ENCODE measurements at places on chromosomes 13 and 19.
A peak's percentile ranks its signal among the peaks of the same experiment; 100 is the strongest.

DNA sequence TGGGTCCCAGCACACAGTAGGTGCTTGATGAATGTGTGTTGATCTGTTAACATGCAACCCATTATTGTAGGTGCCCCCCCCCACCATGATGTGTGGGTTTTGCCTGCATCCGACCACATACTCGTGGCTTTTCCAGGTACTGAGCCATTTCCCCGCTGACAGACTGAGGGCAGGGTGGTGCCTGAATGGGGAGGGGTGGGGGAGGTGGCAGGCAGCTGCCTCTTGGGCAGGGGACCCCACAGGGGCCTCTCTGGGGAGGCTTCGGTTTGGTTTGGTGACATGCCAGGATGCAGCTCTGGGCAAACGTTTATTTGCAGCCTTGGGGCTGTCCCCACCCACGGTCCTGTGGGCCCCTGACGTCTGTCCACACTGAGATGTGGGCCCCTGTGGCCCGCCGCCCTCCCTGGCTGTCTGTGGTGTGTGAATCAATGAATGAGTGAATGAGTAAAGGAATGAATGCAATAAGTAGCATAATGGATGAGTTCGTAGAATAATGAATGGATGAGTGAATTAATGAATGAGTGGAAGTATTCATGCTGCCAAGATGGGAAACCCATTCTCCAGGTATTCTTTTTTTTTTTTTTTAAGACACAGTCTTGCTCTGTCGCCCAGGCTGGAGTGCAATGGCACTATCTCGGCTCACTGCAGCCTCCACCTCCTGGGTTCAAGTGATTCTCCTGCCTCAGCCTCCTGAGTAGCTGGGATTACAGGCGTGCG lies 9.0 kb upstream of the JUND start:
- peak; percentile 77 for DNase-seq

GRCh38 chr13:37645181-37645740 lies 46.7 kb upstream of the POSTN start:
- DNase-seq, result no peak

GRCh38 chr19:29660835-29661234 lies 4.4 kb upstream of the PLEKHF1 start:
- peak; percentile 63 for DNase-seq

DNA sequence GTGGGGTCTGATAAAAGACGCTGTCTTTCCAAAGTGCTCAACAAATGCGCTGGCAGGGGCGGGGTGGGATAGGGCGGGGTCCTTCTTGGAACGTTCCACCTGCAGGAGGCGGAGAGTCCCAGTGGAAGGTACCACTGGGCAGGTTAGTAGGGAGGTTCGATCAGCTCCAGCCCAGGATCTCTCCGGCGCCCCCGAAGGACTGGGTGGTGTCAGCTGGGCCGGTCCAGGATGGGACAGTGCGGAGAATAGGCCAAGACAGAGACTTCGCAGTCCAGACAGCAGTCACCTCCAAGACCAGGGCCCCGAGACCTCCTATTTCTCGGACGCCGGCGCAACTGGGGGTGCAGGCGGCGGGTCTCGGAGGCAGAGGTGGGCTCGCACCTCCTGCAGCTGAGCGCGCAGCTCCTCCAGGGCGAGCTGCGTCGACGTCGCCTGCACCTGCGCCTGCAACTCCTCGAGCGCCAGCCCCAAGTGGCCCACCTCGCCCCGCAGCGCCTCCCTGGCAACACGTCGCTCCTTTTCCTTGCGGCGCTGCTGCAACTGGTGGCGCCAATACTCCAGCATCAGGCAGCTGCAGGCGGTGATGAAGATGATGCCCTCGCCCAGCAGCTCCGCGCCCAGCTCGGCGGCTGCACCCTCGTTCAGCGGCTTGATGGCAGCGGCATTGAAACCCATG lies 21.6 kb downstream of the VASP start:
- DNase-seq, result peak; percentile 26

- no peak for DNase-seq
These were observed 18.4 kb upstream of the MYCBP2 start for GRCh38 chr13:77345150-77345780.

All from CD4-positive, alpha-beta T cell treated with Interleukin-6 for 4 hours (primary cell).